SK-N-MC (cell line): ENCODE measurements at places on chromosomes 5 and 9.

DNA sequence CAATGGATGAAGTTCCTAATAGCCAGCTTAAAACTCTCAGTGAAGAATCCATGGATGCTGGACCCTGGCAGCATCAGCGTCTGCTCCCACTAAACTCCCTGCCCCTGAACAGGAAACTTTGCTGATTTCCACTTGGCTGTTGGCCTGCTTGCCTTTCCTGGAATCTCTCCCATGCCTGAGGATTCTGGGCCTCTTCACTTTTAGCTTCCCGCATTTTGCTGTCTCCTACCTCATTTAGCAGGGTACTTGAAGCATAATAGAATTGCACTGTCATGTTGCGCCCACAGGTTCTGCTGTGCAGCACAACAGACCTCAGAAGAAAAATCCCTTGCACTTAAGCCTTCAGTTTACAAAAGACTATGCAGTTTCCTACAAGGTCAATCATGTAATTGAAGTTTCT is 127.6 kb downstream of the DROSHA start:
- DNase-seq: no peak

- DNase-seq: no peak
Observed at GRCh38 chr5:170538696-170539586, 35.1 kb downstream of the KCNIP1 start.

DNA sequence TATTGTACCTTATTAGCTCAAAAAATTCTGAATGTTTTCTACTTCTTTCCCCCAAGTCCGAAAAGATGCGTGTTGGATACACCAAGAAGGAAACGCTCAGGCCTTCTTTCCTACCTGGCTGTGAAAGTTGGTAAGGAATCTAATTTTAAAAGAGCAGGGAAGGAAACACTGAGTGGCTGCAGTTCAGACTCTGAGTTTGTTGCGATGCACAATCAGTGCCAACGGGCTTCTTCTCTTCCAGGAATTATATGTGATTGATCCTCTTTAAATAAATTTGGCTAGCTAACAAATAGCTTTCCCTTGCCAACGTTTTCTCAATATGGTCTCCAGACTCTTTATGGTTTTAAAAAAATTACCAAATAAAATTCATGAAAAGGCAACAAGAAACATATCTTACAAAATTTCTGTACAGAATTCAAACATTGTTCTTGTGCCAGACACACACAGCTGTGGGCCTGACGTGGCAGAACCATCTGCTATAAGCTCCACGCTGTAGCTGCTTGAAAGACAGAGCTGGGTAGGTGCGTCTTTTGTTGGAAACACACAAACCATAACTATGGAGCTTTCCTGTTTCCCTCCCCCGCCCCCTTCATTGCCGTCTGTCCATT is 493.1 kb downstream of the ZNF608 start:
- DNase-seq: no peak

- DNase-seq: no peak
Observed at GRCh38 chr5:136098176-136098575, 34.5 kb upstream of the SMAD5 start.

GRCh38 chr5:76325876-76326491 is 77.1 kb upstream of the IQGAP2 start:
- peak; percentile 61 for DNase-seq

GRCh38 chr5:6704361-6704851 is 8.8 kb upstream of the TENT4A start:
- no peak for DNase-seq

- peak; percentile 92 for DNase-seq
Observed at GRCh38 chr5:163503106-163504078, 2.0 kb upstream of the MAT2B start.
